ENCODE measurements at places on chromosomes 3 and 15.
A peak's percentile ranks its signal among the peaks of the same experiment; 100 is the strongest.

GRCh38 chr15:80185152-80185551 lies 32.4 kb downstream of the FAH start:
- no peak for DNase-seq

- no peak for DNase-seq
Measured at GRCh38 chr3:56874269-56874668, 72.5 kb upstream of the ARHGEF3 start.

DNA sequence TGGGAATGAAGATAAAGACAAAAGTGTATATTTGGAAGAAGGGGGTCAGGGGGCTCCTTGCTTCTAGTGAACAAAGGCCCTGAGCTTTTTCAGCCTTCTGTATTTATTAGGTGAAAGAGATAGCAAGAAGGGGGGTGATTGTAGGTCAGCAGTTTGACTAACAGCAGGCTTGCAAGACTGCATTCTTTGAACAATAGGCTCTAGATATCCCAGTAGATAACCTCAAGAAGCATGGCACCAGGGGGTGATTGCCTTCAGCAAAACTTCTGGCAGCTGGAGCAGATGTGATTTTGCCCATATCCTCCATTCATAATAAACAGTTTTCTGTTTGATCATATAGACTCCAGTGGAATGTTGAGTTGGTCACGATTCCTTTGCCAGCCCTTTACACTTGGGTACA lies 31.7 kb upstream of the GOLIM4 start:
- DNase-seq, result no peak

GRCh38 chr3:37945807-37946530 lies 44.6 kb upstream of the VILL start:
- no peak for DNase-seq

DNA sequence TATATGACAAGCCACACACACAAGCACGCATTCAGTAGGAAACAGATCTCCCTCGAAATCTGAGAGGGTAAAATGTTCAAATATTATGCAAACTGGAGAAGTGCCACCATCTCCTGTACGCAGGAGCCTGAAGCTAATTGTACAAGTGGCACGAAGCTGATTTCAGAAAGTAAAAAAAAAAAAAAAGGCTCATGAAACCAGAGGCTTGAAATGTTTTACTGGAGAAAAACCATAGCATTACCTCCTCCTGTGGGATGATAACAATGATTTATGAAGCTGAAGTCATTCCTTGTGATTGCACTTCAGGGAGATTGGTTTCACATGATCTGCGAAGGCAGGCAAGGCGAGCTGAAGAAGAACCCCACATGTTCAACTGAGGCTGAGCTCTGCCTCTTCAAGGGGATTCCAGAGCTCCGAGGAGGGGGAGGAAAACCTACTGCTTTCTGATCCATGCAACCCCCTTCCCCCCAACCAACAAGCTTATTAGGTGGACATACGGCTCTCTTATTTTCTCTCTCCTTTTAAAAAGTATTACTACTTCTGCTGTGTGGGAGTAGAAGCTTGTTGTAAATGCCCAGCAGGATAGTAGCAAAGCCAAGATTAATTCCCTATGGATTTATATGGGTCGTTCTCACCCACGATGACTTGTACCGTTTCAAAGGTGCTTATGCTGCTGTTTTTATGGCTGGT lies 101.1 kb downstream of the GREM1 start:
- DNase-seq, result peak; percentile 77

DNA sequence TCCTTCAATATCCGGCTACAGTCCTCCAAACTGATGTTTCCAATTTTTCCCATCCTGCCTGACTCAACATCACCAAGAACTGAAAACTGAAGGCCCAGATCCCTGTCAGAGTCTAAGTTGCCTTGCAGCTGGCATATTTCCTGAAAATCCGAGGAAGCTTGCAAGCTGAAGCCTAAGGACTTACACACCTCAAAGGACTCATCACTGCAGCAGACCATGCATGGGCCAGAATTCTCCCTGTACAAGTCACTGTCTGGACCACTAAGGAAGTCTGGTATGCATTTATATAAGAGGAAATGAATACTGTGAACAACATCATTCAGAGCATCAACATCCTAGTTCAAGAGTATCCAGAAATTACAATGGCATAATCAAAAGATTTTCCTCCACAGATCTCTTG lies 548.8 kb upstream of the MDFIC2 start:
- no peak for DNase-seq

DNA sequence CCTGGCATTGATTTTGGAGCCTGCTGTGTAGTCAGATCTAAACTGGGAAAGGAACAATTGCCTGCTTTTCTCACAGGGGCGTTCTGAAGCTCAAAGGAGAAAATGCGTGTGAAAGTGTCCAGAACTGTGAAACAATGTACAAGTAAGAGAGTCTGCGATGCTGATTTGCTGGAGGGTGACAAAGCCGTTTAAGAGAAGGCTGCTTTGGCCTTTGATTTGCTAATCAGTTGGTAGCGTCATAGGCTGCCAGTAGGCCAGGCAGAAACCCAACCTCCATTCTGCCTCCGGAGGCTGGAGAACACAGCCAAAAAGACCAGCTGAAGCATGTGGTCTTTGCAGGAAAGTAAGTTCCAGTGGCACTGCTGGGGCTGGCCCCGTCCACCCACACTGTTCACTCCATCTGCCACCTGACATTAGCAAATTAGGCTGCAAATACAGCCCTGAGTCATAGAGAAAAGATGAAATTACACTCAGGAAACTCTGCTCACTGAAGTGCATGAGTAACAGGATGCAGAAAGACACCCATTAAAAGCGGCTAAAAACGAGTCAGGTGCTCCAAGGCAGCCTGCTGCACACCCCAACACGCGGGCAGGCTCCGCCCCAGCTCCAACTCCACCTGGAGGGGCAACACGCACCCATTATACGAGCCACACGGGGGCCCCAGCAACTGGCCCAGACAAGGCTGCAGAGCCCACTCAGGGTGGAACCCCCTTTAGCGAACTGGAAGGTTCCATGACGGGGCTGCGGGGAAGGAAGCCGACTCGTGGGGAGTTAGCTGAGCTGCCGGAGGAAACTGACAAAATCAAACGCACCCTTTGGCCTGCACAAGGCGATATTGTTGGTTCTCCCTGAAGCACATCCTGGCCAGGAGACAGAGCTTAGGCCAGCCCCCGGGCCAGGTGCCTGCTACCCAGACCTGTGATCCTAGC lies 31.6 kb downstream of the ZDHHC19 start:
- DNase-seq, result no peak

GRCh38 chr3:112594856-112595255 lies 33.0 kb downstream of the SLC35A5 start:
- DNase-seq, result no peak

- no peak for DNase-seq
Measured at GRCh38 chr15:83282776-83283137, 1.7 kb downstream of the BNC1 start.

DNA sequence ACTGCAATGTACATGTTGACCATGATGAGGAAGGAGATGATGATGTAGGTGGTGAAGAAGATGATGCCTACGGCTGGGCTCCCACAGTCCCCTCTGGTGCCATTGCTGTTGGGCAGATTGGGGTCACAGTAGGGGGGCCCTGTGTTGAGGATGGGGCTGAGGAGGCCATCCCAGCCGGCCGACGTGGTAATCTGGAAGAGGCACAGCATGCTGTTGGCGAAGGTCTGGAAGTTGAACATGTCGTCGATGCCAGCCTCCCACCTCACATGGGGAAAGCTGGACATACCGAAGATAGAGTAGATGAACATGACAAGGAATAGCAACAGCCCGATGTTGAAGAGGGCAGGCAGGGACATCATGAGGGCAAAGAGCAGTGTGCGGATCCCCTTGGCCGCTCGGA lies 48.6 kb upstream of the SCN5A start:
- DNase-seq, result no peak

GRCh38 chr15:29097971-29098370 lies 171.7 kb downstream of the NSMCE3 start:
- DNase-seq, result no peak

GRCh38 chr15:72982714-72983113 lies 69.5 kb upstream of the NEO1 start:
- no peak for DNase-seq

DNA sequence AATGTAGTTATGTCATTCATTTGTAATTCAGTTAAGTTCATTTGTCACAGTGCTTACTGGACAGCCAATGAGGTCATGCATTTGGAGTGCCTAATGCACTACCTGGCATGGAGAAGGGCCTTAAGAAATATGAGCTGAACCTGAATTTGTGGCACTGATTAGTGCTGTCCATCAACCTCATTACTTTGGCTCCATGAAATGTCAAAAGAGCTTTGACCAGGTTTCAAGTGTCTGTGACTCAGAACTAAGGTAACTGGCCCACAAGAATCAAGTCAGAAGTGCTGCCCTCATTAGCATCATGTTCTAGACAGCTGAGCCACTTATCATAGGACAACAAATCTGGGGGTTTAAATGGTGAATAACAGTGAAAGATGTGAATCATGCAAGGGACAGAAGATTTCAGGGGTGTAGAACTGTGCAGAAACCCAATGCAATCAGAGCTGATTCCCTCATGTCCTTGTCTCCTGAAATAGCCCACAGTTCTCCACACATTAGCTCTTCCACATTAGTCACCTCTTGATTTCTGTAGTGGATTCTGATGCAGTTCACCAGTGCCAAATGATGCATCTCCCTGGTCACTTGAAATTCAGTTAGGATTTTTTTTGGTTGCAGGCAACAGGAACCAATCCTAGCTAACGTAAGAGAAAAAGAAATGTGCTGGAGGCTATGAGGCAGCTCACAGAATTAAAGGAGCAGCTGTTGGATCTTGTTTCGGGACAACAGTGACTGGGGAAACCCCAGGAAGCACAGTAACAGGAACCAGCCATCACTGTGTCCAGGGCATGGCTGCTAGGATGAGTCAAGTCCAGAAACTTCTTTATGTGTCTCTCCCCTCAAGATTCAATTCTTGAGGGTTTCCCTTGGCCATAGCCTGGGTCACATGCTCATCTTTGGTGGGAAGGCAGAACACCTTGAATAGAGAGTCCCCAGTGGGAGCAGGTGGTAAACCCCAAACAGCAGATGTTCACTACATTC lies 38.7 kb downstream of the CHST2 start:
- DNase-seq, result no peak
